Heart left ventricle (tissue), 16 donors: ENCODE measurements at places on chromosomes 11 and 22.

GRCh38 chr22:36853407-36854099 is 7.3 kb upstream of the NCF4 start:
- peak; percentile 76 for DNase-seq

DNA sequence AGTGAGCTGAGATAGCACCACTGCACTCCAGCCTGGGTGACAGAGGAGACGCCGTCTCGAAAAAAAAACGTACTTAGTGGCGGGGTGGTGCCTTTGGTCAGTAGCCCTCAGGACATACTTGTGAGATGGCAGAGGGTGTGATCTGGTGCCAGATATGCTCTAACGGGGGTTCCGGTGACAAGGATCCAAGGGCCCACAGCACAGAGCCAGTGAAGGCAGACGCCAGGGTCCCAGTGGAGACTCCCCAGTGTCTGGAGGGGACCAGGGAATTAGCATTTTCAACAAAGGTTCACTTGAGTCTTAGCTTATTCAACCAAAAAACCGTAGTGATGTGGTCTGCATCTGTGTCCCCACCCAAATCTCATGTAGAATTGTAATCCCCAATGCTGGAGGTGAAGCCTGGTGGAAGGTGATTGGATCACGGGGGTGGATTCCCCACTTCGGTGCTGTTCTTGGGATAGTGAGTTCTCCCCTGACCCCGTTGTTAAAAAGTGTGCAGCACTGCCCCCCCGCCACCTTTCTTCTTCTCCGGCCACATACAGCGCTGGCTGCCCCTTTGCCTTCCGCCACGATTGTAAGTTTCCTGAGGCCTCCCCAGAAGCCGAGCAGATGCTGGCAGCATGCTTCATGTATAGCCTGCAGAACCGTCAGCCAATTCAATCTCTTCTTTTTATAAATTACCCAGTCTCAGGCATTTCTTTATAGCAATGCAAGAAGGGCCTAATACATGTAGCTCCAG is 26.6 kb upstream of the OSBPL5 start:
- DNase-seq: no peak

DNA sequence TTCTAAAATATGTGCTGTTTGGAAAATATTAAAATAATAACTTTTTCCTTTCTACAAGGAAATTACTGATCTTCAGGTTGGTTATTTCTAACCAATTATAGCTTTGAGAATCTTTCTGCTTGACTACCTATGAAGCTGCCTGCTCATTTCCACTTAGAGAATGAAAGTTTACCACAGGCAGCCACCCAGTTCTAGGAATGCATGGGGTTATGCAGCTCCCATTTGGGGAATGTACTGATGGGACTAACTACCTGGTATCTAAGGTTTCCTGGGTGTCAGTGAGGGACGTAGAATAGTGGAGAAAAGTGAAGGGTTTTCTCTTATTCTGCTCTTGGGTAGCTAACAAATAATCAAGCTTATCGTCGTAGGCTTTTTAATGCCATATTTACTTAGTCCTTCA is 73.4 kb downstream of the DEUP1 start:
- no peak for DNase-seq

- DNase-seq: no peak
These were observed 20.0 kb upstream of the TALDO1 start for GRCh38 chr11:727281-727701.

DNA sequence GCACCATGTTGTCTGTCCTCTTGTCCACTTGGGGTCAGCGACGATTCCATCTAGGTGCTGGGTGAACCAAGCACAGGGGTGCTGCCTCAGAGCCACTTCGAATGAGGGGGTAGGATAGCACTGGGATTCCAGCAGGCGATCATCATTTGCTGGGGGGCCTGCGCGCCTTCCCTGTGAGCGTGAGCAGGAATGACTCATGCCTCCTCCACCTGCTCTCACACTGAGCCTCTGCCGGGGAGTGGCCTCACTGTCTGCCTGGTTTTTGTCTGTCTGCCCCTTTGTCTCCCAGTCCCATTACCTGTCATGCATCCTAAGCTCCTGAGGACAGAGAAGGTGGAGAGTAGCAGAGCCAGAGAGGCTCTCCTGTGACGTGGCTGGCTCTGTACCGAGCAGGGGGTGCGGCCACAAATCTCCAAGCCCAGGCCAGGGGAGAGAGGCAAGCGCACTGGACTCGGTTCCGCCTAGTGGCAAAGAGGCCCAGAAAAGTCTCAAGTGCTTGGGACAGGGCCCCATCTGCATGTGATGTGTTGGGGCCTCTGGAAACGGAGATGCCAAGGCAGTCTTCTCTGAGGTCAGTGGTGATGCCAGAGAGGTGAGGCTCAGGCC is 30.8 kb downstream of the RSPH14 start:
- no peak for DNase-seq

DNA sequence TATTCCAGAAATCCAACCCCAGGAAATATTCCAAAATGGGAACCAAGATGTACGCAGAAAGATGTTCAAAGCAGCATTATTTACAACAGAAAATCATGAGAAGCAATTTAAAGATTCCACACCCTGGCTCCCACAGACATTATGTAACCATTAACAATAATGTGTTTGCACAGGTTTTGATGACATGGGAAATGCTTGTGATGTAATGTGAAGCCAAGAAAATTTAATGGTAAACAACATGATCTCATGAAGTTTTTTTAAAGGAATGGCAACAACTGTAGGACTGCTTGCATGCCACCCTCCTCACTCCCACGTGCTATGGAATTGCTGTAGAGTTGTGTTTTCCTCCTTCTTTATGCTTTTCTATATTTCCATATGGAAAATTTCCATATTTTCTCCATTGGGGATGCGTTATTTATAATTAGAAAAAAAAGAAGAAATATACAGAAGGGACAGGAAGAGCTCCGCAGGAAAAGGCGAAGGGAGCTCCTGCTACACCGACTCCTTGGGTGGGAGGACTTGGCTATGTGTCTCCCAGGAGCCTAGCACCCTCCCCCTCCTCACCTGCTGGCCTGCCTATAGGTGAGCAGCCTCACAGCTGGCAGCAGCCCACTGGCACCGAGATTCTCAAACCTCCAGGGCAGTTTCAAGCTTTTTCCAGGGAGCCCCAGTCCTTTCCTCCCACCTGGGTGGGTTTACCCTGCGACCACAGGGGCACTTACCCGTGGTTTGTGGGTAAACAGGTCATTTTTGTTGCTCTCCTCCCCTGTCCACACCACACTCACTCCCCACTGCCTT is 20.9 kb downstream of the LRFN4 start:
- DNase-seq: no peak

GRCh38 chr11:43983221-43983810 is 40.9 kb downstream of the C11orf96 start:
- DNase-seq: no peak
